Central memory CD8-positive, alpha-beta T cell (primary cell): ENCODE measurements at places on chromosomes 1 and 21.

- DNase-seq: no peak
These were observed 359.3 kb downstream of the ADGRL2 start for GRCh38 chr1:82160036-82160435.

DNA sequence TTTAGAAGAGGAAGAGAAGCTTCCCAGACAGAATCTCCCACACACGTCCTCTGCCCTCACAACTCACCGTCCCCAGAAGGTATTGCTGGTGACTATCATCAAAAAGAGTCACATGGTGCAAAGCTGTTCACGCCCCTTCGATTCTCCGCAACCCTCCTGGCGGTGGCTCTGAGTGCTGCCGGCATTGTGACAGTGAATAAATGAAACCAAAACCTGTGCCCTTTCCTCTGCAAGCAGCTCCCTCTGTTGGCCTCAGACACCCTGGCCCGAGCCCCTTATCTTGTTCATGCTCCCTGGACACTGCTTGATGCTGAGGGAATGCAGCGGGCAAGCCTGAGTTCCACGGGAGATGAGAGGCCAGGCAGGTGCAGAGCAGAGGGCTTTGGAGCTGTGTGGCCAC is 510.3 kb downstream of the NPHP4 start:
- peak; percentile 21 for DNase-seq

DNA sequence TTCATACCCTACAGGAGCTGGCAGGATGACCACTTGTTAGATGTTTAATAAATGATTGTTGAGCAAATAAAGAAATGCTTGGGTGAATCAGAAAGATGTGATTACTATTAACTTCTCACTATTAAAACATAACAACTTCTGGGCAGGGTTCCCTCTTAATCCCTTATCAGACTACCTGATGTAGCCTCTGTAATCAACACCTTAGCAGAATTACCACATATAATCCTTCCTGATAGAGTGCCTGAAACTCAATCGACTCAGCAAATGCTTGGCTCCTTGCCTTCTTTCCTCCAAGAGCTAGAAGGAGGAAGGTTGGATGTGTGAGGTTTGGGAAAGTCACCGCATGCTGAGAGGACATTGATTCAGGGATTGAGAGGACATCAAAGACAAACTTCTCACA is 34.8 kb upstream of the DSCAM start:
- no peak for DNase-seq

DNA sequence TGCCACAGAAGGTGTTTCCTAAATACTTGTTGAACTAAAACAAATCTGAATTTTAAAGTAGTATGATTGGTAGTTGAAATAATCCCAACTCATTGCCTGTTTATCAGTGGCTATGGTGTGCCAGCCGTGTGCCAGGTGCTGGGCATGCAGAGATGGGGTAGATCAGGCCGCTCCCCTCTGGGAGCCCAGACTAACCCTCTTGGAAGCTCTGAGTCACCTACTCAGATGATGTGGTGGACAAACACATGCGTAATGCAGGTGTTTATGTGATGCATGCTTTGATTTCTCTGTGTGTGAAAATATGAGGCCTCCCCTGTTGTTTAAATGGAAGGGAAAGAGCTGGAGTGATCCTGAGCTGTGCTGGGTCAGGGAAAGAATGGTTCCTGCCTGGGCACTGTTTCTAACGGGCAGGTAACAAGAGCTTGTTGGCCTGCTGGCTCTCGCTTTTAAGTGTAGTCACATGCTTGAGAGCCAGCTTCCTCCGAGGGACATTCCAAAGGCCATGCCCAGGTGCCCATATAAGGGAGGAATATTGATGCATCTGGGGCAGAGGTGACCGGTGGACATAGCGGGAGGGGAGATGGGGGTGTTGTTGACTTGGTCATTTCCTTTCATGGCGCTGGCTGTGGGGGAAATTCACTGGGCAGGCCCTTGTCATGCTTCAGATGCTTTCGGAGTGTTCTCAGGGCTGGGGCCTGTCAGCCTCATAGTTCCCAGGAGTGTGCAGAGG is 10.2 kb downstream of the MFN2 start:
- DNase-seq: no peak

DNA sequence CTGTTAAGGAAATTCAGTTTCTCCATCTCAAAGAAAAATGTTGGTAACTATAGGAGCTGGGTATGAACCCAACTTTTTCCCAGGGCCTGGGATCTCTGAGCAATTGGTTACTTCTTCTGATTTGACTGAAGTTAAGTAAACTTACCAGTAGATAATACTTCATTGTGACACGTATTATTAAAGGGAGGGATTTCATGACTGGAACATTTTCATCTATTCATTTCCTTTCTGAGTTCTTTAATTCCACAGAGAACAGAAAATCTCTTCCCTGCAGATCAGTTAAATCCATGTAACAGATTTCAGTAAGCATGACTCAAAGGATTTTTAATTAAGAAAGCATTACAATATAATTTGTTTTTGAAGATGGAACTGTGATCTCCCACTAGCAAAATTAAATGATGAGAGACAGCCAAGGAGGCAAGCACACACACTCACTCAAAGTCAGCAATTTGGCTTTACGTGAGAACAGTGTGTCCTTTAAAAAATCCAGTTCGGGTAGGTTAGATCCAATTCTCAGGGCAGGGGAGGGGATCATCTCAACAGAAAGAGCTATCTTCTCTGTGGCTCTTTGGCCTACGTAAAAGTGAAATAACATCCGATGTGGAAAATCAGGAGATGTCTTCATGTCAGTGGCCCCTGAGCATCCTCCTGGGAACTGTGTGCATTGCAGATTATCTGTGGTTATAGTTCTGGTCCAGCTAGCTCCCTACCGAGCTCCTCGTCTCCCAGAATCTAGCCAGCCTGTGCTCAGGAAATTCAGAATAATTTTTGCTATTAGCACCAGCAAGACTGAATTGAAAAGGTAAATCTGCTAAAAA is 10.8 kb upstream of the MYOC start:
- no peak for DNase-seq

GRCh38 chr1:84853741-84854721 is 39.0 kb downstream of the LPAR3 start:
- no peak for DNase-seq

DNA sequence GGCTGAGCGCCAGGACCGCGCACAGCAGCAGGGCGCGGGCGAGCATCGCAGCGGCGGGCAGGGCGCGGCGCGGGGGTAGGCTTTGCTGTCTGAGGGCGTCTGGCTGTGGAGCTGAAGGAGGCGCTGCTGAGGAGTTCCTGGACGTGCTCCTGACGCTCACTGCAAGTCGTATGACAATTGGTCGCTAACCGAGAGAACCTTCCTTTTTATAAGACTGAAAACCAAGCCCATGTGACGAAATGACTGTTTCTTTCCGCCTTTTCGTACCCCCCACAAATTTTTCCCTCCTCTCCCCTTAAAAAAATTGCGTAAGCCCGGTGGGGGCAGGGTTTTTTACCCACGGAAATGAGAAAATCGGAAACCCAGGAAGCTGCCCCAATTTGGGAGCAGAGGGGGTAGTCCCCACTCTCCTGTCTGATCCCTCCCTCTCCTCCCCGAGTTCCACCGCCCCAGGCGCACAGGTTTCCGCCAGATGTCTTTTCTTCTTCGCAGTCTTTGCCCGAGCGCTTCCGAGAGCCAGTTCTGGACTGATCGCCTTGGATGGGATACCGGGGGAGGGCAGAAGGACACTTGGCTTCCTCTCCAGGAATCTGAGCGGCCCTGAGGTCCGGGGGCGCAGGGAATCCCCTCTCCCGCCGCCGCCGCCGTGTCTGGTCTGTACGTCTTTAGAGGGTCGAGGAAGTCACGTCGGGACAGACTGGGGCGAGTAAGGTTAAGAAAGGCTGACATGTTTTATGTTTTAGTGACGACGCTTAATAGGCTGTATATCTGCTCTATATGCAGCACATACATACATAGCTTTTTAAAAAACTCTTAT is at the start of gene PTGS2:
Gene PTGS2, minus strand, starts transcription at position 179 of the 817 bp plus-strand sequence. Its CDS starts 133 bp downstream, at position 46.
- no peak for DNase-seq

- DNase-seq: no peak
These were observed 23.1 kb upstream of the ECE1 start for GRCh38 chr1:21313203-21313885.

DNA sequence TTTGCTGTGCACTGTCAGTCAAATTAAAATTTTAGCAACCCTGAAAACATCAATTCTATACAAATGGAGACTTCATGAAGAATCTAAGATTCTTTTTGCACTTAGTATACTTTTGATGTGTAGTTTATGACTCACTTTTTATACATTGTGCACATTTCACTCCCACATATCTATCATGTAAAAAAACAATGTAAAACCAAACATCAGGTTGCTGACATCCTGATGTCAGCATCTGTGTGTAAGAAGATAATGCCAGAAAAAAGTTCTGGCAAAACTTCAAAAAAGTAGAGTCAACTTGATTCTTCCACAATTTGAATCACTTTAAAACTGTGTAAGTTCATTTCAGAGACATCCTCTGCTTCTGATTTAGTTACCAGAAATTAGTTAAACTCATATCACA is 115.7 kb downstream of the CENPF start:
- no peak for DNase-seq

DNA sequence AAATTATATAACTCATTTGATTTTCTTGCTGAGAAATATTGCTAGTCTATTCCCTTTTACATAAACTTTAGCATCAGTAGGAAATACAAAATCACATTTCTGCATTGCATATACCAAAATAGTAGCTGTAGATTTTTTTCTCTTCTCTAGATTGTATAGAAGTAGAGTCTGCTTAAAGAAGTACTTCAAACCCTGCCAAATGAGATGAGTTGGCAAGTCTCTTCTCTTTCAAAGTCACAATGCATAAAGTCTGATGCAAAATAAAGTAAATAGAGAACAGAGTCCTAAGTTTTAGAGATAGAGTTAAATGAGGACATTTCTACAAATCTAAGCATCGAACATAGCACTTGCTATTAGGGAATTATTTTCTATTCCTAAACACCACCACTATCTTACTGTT is 6.4 kb downstream of the PLPPR4 start:
- no peak for DNase-seq

DNA sequence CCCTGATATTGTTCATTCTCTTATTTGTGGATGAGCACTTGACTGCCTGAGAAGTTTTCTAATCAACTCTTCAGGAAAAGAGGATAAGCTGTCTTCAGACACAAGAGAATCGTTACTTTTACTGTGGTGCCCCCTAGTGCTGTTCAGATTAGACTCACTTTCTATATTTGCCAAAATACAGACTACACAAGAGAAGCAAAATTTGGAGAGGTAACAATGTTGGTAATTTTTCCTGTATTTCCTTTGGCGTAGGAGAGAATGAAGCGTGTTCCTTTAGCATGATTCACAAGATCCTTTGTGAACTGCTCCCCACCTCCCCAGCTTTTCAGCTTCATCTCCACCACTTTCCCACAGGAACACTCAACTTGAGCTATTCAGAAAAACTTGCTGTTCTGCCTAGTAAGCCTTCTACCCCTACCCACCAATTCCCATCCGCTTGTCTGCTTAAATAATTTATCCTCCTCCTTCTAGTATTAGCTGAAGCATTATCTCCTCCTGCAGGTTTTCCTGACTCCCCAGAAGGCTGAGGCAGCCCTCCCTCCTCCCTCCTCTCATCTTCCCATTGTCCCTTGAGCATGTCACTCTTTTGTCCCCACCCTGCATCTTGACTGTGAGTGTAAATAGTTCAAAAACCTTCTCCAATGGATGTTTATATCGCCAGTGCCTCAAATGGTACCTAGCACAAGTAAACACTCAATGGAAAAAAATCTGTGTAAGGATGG is 4.5 kb downstream of the TNFSF4 start:
- no peak for DNase-seq

DNA sequence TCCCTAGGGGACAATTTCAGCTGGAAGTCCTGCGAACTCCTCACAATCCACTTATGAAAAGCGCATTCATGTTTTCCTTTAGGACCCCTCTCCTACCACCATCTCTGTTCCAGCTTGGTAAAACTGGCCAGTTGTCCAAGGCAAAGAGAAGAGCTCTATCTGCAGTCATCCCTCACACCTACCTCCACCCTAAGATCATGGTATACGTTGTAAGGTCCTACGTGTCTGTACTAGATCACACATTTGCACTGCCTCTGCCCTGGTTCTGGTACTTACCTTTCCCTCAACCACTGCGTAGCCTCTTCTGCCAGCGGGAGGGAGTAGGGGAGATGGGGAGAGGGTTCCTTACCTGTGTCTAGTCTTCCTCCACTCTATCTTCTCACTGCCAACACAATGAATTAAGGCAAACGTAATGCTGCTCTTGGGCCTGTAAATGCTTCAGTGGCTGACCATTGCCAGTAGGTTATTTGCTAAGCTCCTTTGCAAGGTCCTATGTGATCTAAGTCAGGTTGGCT is 739 bp upstream of the NUP133 start:
- DNase-seq: no peak

- DNase-seq: no peak
These were observed 707.2 kb upstream of the ADAMTS5 start for GRCh38 chr21:27674041-27674615.

DNA sequence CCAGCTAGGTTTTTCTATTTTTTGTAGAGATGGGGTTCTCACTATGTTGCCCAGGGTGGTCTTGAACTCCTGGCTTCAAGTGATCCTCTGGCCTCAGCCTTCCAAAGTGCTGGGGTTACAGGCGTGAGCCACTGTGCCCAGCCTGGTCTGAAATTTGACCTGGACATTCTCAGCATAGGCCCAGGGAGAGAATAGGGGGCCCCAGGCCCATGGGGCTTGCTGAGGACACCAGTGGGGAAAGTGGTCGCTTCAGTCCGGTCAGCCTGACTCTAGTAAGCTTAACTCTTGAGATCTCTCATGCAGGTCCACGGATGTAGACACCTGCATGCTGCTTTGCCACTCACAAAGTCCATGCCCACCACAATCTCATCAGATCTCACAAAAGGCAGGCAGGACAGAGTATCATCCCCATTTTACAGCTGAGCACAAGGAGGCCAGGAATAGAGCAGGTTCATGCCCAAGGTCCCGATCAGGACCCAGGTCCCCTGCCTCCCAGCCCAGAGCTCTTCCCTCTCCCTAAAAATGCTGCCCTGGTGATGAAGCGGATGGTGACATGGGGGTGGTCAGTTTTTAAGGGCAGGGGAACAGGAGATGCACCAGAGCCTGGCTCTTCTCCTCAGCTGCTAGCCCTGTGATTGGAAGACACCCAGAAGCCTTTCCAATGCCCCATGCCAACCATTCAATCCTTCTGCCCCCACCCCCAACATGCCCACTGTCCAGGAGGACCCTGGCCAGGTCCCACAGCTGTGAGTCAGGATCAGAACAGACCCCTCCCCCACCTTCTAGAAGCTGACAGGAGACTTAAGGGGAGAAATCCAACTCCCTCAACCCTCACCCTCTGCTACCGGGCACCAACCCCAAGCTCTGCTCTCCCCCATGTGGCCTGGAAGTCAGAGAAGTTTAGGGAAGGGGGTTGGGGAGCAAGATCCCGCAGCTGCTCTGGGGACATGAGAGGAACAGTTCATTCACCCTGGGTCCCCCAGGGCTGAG is 1.8 kb downstream of the FHL3 start:
- no peak for DNase-seq

- no peak for DNase-seq
These were observed 33.7 kb downstream of the GLUL start for GRCh38 chr1:182357913-182358312.
